ENCODE measurements at places on chromosomes 7 and 10. TPM values are rescaled to one million over a fixed set of nuclear protein-coding genes. Genes with fewer than 3 reads are reported as not detected.

DNA sequence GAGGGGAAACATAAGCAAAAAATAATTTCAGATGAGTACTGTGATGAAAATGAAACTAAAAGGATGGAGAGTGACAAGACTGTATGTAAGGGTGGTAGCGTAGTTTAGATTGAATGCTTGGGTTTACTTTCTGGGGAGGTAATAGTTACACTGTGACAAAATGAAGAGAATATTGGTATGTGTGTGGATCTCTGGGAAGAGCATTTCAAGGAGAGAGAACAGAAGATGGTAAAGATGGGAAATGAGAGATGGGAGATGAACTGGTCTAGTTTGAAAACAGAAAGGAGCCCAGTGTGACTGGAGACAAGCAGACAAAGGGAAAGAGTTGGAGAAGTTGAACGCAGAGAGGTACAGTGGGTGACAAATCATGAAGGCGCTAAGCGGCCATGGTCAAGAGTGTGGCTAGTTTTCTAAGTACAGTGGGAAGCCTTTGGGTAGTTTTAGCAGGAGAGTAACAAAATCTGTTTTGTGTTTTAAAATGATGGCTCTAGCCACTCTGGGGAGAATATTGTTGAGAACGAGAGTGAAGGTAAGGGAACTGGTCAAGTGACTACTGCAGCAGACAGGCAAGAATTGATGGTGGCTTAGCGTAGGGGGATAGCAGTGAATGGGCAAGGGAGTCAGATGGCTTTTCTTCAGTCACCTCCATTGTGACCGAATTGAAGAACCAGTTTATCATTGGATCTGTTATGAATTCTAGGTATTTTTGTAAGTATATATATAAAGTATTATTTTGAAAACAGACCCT lies 22.6 kb downstream of the PALS2 start:
- DNase-seq = no peak

- peak; percentile 5 for DNase-seq
Observed at GRCh38 chr10:96690755-96691730, 29.3 kb downstream of the PIK3AP1 start.

- DNase-seq = no peak
Observed at GRCh38 chr10:69884686-69885085, 83.0 kb downstream of the COL13A1 start.

GRCh38 chr7:50735333-50735732 lies 47.4 kb downstream of the GRB10 start:
- DNase-seq = no peak

Gene CCDC6
- 44.1 TPM for total RNA-seq

Measured in fibroblast of the aortic adventitia (primary cell).